Left ventricle myocardium superior (tissue), 1 donor: ENCODE measurements at places on chromosomes 16 and 17.

- DNase-seq = no peak
These were observed 7.0 kb downstream of the ZC3H18 start for GRCh38 chr16:88577166-88577565.

GRCh38 chr17:48843187-48843900 lies 12.5 kb downstream of the CALCOCO2 start:
- no peak for DNase-seq

DNA sequence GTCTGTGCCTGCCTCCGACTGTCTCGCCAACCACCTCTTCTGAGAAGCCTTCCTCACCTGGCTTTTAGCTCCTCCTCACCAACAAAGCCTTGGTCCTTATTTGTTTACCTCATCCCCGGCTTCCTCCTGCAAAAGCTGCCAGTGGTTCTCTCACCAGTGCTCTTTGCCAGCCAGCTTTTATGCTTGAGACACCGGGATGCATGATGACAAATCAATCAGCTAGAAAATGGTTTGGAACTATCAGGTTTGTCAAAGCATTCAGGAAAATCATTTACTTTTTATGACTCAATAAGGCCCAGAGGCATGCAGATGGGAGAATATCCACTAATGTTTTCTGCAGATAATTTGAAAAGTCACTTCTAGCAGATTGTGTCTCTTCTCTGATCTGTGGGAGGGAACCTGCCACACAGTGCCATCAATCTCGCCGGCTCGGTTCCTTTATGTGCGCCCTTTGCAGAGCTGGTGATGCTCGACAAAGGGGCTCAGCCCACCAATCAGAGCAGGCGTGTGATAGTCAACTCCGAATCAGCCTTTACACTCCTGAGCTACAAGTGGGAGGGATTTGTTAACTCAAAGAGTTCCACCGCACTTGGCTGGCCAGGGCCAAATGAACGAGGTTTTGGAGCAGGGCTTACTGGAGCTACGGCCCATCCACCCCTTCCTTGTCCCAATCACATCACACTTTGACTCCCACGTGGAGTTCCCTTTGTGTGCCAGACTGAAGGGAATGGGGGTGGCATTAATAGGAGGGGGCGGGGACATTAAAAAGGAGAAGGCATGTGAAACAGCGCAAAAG lies 85.8 kb downstream of the MRC2 start:
- DNase-seq = no peak

- DNase-seq = no peak
These were observed 33.8 kb downstream of the SLC47A1 start for GRCh38 chr17:19567216-19568015.

DNA sequence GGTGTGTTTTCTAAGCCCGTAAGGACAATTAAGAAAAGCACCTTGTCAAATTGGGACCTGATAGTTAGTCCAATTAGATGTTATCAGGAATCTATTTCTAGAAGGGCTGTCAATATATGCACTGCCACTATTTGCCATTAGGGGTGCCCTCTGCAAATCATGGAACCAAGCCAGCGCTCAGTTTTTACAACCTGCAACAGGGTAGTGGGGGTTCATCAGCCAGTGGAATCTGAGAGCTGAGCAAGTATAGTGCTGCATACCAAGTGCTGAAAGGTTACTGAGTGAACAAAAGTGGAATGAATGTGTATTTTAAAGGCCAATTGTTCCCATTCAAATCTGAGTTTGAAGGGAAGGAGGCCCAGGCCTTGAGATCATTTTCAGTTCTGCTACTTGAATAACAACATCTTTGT lies 10.4 kb downstream of the PRR11 start:
- no peak for DNase-seq

DNA sequence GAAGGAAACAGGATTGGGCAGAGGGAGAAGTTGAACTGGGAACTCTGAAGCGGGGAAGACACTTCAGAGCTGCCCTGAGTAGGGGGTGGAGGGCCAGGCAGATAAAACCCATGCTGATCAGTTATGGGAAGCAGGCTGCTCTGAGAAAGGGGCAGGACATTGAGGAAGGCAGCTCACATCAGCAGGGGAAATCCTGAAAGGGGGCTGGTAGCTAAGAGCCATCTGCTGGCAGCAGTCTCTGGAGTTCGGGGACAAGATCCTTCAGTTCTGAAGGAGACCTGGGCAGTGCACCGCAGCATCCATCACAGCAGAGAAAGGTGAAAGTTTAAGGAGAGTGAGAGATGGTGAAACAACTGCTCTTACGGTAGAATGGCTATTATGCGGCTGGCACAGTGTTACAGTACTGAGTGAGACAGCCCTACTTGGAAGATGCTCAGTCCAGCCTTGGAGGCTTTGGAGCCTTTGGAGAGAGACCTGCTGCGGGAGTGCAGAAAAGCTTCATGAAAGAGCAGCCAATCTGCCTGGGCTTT lies 5.4 kb upstream of the KIF18B start:
- no peak for DNase-seq

DNA sequence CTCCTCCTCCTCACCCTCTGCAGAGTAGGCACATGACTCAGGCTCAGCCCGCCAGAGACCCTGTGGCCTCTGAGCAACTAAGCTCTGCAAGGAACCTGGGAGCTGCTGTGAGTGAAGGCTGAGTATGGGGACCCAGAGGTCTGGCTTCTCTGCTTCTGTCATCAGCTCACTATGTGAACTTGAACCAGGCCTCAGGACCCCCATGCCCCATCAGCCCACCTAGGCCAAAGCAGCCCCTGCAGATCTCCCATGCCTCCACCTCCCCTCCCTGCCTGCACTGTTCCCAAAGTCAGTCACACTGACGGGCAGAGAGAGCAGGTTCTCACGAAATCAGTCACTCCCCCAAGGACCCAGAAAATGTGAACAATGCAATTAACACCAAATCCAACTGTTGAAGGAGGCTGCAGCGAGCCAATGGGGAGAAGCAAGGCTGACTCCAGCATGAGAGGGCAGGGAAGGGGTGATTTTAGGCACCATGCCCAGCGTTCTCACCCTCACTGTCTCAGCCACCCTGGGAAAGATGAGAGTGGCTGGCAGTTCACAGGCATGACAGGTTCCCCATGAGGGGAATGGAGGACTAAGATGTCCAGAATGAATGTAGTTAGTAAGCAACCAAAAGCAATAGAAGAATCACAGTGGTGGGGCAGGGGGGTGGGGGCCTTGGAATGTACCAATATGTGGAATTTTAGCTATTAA lies 60.6 kb downstream of the BEAN1 start:
- peak; percentile 21 for DNase-seq

DNA sequence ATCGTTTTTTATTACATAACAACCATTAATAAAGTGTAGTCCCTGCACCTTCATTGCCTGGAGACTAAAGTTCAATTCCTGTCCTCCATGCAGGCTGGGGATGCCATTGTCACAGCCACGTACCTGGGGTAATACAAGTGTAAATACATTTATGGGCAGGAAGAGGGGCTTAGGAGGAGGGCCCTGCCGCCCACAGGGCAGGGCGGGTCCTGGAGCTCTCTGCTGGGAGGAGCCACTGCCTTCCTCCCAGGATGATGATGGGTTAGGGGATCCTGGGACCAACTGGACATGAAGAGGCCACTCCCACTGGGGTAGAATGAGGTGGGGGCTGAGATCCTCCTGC lies 44.1 kb upstream of the SLC38A10 start:
- DNase-seq = no peak

DNA sequence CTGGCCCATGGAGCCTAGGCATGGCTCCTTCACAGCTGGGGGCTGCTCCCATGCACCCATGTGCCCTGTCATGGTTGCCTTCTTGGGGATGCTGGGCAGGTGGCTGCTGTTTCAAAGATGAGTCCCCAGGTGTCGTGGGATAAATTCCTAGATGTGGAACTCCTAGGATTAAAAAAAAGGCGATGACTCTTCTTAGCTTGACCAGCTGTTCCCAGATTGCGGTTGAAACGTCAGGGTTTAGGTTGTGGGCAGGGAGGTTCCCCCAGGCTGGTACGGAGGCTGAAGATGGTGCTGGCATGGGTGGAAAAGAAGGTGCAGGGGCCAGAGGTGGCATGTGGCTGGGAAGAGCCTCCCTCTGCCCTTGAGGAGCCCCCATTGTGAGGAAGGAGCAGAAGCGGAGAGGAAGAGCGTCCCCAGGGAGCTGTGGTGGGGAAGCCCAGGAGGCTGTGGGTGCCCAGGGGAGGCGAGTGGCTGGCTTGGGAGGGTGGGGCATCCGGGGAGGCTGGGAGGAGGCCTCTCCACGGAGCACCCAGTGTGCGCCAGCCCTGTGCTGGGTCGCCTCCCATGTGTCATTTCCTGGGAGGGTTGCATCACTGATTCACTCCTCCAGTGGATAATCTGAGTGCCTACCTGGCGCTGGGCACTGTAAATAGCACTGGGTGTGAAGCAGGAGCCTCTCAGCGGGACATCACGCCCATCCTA lies 7.5 kb upstream of the KCNJ12 start:
- no peak for DNase-seq

DNA sequence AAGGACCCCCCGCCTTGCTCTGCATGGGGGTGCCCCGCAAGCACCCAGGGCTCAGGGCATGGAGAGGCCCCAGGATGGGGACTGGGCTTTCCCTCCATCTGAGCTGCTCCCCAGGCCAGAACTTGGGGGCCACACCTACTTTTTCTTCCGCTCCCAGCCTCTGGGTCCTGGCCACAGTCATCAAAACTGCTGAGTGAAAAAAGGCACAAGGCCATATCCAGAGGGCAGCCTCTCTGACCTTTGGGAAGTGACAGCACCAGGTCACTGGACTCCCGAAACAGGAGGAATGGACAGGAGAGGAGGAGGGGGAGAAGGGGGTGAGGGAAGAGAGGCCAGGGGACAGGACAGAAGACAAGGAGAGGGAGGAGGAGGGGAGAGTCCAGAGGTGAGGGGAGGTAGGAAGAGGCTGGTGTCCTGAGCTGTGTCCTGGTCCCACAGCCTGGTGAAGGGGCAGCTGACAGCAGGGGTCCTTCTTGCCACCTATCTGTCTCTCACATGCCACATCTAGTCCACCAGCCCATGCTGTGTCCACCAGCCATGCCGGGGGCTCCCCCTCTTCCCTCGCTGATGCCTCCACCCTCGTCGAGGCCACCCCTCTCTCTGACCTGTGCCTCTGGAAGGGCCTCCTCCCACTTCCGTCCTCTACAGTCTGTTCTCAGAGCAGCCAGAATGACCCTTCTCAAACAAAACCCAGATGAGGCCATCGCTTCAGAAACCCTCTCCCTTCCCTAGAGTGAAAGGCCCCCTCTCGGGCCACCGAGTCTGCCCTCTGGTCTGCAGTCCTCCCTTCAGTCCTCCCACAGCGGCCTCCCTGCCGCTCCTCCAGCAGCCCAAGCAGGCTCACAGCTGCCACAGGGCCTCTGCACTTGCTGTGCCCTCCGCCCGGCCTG lies 73.9 kb upstream of the TOB1 start:
- DNase-seq = no peak

GRCh38 chr17:40937384-40937819 lies at the start of gene KRT23:
KRT23 (minus strand) TSS chr17:40937646; CDS start chr17:40936603, 1,043 bp downstream.
- no peak for DNase-seq

DNA sequence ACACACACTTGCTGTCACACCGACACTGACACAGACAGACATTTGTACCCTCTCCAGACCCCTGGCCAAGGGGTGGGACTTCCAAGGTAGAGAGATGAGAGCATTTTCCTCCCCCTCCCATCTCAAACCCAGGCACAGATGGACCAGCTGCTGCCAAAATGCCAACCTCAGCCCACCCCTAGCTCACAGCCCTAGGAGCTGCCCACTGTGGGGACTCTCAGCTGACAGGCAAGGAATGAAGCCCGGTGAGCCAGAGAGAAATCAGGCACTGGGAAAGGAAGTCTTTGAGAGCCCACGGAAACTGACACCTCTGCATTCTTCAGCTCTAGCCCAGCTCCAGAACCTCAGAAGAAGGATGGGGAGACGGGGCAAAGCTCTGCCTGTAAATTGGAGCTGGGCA lies 2.8 kb downstream of the ETV4 start:
- DNase-seq = no peak

- DNase-seq = peak; percentile 59
These were observed 414 bp downstream of the NARF start for GRCh38 chr17:82458885-82459424.

- DNase-seq = no peak
These were observed 201.6 kb downstream of the HS3ST4 start for GRCh38 chr16:25893332-25893731.

GRCh38 chr16:70800311-70800710 lies 647 bp downstream of the VAC14 start:
- DNase-seq = no peak

DNA sequence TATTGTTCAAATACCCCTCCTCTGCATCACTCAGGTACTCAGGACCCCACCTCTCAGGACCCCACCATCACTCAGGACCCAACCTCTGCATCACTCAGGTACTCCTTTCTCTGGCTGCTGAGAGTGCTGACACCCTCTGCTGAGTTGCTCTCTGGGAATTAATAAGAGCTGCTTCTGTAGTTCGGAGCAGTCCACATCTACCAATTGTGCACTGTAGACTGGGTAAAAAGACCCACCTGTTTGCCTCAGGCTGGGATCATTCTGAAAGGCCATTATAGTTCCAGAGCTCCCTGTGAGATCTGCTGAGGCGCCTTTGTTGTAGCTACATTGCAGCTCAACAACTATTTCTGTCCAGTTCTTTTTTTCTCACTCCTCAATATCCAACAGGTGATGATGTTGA lies 276.3 kb upstream of the MYOCD start:
- no peak for DNase-seq

DNA sequence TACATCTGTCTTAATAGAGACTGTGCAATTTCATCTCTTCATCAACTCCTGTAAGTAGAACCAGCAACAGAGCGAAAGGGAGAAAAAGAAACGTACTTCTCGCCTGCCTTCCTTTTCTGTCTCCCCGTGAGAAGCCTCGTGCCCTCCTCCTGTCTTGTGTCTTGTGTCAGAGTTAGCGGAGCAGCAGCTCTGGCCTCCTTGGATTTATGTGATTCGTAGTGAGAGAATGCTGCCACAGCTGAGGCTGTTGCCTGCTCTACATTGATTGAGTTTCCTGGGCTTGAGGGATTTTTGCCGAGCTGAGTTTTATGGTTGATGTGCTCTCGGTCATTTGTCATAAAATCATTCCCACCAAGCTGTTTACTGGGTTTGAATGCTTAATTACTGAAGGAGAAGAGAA lies 579.1 kb upstream of the RBFOX1 start:
- no peak for DNase-seq

DNA sequence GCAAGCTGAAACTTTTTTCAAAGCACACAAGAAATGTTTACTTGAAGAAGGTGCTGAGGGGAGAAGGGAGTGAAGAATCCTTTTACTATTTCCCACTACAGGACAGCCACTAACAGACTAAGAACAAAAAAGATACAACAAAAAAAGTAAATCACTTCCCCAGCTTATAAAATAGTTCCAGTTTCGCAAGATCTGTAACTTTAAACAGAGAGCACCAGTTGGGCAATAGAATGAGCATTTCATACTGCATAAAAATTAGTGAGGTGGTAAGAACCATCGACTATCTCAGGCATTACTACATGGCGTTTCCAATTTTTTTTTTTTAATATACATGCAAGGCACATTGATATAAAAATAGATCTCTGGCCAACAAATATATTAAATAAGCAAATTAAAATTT lies 11.1 kb downstream of the CRYBA1 start:
- DNase-seq = no peak

DNA sequence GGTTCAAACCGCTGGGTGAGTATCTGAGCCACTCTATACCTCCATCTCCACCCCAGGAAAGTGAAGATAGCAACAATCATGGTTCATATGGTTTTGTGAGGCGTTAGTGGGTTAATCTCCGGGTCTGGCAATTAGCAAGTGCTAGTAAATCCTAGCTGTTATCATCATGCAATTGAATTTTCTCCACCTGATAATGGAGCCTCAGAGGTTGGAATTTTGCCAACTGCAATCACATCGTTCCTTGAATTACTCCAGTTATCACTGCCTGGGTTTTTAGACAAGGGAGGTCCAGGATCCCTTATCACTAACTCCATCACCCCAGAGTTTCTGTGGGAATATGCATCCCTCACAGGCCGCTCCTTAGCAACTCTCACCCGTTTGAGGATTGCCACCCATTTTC lies 311.5 kb downstream of the RBFOX1 start:
- DNase-seq = no peak
